ENCODE measurements at places on chromosomes 5 and 9.

- DNase-seq = no peak
Measured at GRCh38 chr5:116242343-116242742, 157.5 kb downstream of the COMMD10 start.

DNA sequence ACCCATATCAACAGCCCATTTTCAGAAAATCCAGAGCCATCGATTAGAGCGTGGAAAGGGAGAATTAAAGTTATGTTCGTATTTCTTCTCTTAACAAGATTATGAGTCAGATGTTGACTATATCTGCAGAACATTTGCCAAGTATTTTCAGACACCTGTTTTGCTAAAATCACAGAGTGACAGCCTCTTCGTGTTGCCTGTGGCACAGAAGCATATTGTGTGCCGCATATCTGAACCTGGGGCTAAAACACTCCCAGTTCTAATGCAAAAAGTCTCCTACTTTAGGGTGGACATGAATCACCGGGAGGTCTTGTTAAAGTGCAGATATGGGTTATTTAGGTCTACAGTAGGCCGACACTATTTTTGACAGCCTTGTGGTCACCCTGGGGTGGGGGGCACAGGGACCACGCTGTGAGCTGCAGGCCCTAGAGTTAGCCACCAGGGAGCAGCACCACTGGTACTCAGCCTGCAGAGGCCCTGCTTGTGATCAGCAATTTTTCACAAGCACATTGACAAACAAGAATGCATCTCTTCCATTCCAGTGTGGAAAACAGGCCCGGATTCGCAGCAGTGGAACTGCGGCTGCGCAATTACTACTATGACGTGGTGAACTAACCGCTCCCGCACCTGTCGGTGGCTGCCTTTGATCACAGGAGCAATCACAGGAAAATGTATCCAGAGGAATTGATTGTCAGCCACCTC, 93.5 kb downstream of the SYK start:
- no peak for DNase-seq

DNA sequence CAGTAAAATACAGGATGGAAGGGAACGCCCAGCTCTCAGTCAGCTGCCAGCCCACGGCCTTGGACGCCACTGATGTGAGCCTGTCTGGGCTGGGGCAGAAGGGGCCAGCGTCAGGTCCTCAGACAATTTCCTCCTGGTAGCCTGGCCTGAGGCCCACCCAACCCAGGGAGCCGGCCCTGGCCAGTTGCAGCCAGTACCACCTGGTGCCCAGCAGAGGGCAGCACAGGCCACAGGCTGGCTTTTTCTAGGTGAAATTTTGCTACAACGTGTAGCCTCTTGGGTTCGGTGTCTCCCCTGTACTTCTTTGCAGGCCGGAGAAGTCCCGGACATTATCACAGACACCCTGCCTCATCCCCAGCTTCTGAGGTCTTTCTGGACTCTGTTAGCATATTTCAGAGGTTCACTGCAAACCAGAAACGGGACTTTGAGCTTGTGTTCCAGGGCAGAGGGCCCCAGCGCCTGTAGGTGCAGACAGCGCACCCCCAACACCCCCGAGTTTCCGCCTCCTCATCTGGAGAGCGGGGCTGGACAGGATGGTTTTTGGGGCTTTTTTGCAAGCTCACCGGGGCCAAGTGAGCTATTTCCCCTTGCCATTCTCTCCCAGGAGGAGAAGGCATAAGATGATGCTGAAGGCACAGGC, 45.9 kb upstream of the KCNMB1 start:
- peak; percentile 52 for DNase-seq

GRCh38 chr9:27377147-27377807, 80.3 kb upstream of the EQTN start:
- no peak for DNase-seq

GRCh38 chr5:150234576-150235499, 45.0 kb downstream of the SLC6A7 start:
- DNase-seq = no peak

DNA sequence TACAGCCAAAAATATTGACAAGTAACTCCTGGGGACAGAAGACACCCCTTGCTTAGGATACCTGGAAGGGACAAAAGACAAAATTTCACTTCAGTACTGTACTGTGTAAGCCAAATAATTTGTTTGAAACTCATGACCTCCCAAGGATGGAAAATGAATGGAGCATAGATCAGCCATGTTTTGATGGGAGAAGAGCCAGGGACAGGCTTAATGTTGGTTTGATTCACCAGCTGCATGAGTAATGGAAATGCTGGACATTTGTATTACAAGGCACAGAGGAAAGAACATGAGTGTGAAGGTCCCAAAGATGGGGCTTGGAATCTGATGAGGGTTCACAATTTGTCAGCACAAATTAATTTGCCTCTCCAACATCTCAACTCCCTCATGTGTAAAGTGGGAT, 122.8 kb downstream of the ENC1 start:
- DNase-seq = no peak

DNA sequence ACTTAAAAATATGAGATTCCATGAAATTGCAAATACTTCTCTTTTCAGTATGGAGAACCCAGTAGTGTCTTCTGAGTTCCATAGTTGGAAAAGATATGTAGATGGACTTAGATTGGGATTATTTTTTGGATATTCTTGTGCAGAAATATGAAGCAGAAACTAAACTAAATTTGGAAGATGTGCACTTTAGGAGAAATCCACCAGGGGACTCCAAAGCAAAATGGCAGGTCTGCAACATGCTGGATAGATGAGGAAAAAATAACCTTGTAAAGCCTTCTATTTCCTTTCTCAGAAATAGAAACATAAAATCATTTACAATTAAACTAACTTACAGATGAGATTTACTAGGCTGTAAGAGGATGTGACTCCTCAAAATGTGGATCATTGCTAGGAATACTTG, 49.2 kb upstream of the MINAR2 start:
- no peak for DNase-seq

DNA sequence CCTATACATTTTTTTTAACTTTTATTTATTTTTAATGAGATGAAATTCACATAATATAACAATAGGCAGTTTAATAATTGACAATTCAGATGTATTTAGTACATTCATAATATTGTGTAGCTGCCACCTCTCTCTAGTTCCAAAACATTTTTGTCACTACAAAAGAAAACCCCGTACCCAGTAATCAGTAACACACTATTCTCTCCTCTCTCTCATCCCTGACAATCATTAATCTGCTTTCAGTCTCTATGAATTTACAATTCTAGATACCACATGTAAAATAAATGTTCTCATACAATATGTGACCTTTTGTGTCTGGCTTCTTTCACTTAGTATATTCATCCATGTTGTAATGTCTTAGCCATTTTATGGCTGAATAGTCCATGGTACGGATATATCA, 244.8 kb upstream of the DMRT1 start:
- no peak for DNase-seq

DNA sequence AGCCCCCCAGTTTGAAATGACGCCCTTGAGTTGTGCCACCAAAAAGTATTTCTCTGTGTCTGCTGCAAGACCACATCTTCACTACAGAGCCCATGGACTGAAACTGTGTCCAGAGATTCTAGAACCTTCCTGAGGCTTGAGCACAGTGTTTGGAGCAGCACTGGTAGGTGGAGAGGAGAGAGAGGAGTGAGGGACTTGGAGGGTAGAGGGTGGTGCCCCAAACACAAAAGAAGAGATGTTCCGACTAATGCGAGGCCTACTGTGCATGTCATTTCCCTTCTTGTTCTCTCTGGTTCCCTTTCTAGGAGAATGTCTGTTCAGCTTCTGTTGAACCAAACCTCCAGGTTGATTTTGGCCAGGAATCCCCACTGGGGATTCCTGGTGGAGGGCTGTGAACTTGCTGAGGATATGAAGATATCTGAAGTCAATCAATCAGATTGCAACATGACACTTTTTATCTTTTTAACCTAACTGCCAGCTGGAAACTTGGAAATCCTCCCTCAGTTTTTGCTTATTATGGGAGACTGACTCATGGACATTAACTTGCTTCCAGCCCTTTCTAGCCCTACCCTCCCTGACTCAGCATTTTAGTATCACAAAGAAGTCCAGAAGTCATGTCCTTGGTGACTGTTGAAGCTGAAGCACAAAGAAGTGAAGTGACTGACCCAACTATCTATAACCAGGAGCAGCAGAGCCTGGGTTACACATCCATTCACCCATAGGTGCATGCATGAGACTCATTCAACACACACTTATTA, 154.5 kb downstream of the NR3C1 start:
- no peak for DNase-seq

DNA sequence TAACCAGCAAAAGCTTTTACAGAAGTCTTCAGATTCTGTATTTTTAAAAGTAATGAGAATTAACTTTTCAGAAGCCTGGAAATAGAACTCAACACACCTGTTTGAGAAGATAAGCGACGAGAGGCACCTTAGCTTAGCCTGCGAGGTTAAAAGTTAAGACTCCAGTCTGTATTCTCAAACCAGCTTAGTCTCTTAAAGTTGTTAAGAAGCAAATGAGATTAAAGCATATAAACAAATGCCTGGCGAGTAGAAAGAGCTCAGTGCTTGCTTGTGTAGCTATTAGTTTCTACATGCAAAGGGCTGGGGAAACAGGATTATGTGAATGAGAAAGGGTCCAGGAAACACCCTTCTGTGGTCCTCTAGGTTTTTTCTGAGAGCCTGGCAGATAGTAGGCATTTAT, 51.7 kb downstream of the MTAP start:
- no peak for DNase-seq

- DNase-seq = no peak
Measured at GRCh38 chr9:77582961-77583576, 65.1 kb downstream of the GNA14 start.

DNA sequence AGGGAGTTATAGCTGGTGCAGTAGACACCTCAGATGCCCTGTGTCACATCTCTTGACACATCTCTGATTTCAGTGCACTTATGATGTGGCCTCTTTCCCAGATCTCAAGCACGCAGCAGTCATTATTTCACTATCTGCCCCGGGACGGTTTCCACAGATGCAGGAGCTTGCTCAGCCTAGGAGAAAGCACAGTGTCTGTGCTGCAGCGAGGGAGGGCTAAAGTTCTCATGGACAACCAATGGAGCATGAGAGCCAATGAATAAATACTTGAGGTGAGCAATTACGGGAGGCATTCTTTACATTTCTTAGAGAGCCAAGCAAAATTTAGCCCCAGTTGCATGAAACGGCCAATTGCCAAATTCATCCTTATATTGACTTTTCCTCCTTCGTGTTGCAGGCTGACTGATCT, 7.4 kb upstream of the MOB3B start:
- no peak for DNase-seq

DNA sequence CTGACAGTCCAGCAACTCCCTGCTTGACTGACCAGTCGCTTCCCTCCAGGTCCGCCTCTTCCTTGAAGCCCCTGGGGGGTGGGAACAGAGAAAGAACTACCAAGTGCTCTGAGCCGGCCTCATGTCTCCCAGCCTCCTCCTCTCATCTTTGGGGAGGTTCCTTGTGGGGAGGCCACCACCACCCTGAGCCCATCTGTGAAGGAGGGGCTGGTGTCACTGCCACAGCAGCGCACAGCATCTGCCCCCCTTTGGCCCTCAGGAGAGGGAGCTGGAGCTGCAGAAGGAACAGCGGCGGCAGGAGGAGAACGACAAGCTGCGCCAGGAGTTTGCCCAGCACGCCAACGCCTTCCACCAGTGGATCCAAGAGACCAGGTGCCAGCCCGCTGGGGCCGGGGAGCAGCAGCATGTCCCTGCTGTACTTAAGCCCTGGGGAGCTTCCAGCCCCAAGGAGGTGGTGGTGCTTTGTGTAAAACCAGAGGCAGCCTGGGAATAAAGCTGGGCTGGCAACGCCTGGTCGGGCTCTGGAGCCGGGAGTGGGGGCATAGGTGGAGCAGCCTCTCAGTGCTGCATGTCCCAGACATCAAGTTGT, 29.4 kb downstream of the DYNC2I2 start:
- no peak for DNase-seq

DNA sequence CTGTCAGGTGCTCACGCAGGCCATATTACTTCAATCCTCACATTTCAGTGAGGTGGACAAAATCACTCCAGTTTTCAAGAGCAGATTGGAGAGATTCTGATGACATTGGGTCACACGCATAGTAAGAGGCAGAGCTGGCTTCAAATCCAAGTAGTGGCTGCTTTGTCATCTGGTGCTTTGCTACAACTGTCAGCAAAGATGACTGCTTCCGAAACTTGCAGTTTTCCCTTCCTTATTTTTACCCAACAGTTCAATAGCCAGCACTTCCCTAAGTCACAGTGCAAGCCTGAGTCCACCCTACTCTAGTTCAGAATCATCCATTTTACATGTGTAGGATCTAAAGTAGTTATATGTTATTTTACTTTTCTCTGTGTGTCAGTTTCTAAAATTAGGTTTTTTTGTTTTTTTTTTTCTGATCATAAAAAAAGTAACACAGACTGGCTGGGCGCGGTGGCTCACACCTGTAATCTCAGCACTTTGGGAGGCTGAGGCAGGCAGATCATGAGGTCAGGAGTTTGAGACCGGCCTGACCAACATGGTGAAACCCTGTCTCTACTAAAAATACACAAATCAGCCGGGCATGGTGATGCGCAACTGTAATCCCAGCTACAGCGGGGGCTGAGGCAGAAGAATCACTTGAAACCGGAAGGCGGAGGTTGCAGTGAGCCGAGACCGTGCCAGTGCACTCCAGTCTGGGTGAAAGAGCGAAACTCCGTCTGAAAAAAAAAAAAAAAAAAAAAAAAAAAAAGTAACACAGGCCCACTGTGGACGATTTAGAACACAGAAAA, 49.6 kb downstream of the ANKDD1B start:
- no peak for DNase-seq

- DNase-seq = no peak
Measured at GRCh38 chr9:110081395-110081794, 126.6 kb downstream of the C9orf152 start.

DNA sequence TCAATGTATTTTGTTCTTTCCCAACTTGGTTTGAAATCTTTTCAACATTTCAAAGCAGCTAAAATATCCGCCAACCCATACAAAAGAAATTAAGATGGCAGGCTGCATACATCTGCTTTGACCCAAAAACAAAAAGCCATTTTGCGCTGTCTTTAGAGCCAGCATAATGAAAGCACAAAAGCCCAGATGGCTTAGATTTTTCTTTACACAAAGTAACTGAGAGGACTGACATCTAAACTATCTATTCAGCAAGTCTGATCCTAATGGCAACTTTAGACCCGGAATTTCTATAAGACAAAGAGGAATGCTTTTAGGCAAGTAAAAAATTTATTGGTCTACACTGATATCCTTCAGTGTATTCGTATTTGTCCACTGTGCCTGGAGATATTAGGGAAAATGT, 86.3 kb downstream of the MYO10 start:
- DNase-seq = no peak

GRCh38 chr5:127599847-127600246, 49.0 kb upstream of the CTXN3 start:
- DNase-seq = no peak

DNA sequence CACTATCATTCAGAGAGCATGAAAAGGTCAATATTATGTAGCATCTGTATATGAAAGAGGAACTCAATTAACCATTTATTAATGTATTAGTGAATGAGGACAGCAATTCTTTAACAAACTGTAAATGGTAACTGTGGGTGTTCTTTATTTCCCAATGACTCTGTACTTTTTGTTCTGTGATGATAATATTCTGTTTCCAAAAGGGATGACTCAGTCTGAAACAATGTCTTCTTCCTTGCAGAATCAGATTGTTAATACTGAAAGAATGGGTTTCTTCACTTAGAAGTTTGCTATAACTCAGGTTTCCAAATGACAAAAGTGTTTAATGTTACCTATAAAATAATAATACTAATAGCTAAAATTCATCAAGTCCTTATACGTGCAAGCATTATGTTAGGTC, 1518.7 kb upstream of the WWC1 start:
- no peak for DNase-seq
